ENCODE measurements at places on chromosomes 13 and 19. TPM values are rescaled to one million over a fixed set of nuclear protein-coding genes. Genes with fewer than 3 reads are reported as not detected.

Gene C2CD4C
- 0.77 TPM for polyA plus RNA-seq

DNA sequence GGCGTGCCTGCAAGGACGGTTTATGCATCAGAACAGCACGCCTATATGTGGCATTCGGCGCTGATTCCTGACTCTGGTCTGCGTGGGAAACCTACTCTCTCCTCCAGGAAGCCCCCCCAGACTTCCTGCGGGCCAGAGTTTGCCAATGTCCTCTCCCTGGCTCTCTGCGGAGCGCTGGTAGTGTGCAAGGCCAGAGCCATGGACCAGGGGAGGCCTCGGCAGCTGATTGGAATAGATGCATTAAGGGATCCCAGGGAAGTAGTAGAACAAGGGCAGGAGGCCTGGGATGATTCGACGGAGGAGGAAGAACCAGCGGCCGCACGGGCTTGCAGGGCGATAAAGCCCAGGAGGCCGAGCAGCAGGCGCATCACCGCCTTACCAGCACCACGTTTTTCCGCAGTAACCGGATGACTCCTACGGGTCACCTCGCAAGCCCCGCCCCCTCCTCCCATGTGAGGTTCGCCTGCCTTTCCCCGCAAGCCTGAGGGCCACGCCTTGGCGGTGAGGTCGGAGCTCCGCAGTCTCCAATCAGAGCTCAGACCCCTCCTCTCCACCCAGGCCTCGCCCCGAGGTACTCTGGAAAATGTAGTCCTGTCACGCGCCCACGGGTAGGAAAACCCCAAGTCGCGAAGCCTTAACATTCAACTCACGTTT, 5.0 kb downstream of the CLEC11A start:
- DNase-seq, result peak; percentile 46

Gene CYP4F8
- 1.9 TPM for polyA plus RNA-seq

DNA sequence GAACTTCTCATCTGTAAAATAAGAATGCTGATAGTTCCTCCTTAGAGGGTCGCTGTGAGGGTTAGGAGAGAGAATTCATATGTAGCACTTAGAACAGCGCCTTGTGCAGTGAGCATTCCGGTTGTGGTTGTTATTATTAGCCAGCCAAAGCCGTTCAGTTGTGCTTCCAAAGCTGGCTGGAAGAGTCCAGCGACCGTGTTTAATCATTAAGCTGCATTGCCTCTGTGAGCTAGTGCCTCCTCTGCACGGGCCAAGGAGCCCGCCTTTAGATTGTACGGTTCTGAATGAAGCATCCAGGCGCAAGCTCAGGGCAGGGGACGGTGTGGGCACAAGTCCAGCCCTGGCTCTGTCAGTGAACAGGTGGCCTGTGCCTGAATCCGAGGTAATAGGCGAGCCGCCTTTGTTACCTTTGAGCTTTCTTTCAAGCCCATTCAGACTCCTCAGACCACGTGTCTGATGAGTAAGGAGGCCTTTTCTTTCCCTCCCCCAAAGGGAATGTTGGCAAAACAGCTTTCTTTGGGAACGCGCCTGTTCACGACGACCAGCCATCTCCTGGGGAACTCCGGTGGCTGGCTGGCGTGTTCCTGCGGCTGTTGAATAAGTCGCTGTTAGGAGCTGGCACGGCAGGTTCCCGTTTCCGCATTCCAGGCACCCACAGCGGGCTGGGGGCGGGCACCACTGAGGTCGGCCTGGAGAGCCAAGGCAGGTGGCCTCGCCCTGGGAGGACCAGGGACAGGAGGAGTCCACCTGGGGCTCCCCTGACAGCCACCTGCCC, 25.1 kb downstream of the SIPA1L3 start:
- peak; percentile 40 for DNase-seq

DNA sequence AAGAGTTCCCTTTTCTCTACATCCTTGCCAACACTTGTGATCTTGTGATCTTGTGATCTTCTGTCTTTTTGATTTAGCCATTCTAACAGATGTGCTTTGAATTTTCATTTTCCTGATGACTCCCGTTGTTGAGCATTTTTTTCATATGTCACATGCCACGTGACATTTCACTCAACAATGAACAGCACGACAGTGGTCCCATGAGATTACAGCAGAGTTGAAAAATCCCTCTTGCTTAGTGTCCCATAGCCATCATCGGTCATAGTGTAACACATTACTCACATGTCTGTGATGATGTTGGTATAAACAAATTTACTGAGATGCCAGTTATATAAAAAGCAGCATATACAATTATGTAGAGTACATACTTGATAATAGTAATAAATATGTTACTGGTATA, 256.1 kb upstream of the OBI1 start:
- no peak for DNase-seq

Gene ZIC2
- not detected for polyA plus RNA-seq

DNA sequence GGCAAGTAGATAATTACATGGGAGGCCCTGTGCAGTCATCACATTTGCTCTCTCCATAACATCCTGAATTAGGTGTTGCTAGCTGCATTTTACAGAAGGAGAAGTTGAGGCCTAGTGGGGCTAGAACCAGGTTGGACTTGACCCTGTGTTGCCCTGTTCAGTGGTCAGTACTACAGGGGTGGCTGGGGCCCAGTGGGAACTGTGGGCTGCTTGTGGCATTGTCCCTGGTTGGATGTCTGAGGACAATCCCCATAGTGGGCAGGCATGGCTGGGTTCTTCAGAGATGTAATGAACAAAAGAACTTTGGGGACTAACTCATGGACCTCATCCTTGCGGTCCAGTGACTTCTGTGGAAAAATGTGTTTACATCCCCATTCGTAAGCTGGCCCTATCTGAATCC, 38.9 kb downstream of the MTUS2 start:
- DNase-seq, result no peak

- DNase-seq, result no peak
Measured at GRCh38 chr13:101512650-101513049, 60.2 kb downstream of the ITGBL1 start.

GRCh38 chr13:32476892-32477291, 49.0 kb upstream of the N4BP2L1 start:
- DNase-seq, result no peak

DNA sequence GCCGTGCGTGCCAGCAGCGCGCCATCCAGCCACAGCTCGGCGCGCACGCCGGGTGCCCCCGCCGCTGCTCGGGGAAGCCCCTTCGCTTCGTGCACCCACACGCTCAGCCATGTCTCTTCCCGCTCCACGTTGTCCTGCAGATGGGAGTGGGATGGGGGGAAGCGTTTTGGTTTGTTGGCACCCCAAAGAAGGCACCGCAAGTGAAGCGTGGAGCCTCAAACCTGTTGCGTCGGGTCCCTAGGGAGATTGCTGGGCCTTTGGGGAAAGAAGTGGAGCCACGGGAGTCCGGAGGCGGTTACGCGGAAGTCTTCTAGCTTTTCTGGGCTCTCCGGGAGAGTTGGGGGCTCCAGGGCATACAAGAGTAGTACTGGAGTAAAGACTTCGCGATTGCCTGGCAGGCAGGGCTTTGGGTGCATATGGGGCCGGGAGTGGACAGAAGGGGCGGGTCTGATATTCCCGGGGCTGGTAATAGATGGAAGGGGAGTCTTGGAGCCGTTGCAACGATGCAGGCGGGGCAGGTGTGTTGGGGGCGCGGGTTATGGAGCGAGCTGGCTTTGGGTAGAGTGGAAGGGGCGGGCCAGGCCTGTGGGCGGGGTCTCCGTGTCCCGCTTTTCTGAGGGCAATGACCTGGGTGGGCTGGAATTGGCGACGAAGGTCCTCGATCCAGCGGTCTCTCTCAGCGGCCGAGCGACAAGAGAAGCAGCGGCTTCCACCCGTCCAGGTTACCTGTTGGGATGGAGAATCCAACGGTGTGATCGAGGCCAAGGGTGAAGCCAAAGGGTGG, 6.5 kb downstream of the RASAL3 start:
- no peak for DNase-seq

GRCh38 chr19:28292822-28293500, 920.0 kb downstream of the UQCRFS1 start:
- no peak for DNase-seq

- no peak for DNase-seq
Measured at GRCh38 chr19:7450243-7451223, 38.3 kb downstream of the PEX11G start.

Gene ANGPTL4
- 14.6 TPM for polyA plus RNA-seq

DNA sequence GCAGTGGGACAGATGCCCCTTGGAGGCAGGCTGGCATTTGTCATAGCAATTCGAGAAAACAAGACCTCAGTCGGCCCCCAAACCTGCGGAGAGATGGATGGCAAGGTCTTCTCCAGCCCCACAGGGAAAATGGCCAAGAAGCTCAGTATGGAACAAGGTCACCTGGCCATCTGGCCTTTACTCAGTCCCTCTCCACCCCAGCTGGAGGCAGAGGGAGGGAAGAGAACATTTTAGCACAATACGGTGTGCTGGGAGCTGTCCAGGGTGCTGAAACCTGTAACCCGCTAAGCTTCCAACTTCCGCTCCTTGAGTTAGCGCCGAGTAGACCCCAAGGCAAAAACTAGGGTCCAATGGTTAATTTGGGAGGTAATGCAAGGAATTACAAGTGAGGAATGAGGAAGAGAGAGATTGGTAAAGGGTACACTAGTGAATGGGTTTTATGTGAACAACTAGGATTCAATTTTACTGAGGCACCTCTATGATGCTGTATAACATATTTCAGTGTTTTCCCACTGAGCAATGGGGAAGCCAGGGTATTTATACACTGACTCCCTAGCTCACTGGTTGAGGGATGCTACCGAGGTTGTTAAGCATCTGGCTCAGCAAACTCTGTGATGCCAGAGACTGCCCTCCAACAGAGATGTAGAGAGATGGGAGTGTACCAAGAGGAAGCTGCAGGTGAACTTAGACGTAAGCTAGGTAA, 64.3 kb downstream of the CACNA1A start:
- DNase-seq, result peak; percentile 20

DNA sequence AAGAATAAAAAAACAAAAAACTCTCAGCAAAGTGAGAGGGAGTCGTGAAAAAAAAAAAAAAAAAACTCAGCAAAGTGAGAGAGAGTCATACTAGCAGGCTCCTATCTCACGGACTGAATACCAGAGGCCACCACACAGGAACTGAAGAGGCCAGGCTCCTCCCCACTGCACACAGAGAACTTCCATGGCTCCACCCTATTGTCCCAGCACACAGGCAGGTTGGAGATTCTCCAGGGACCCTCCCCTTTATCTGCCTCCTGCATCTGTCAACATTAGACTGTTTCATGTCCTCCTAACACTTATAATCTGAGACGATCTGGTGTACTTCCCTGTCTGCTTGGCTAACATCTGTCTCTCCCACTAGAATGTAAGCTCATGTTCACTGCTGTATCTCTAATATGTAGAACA, 37.0 kb upstream of the FARP1 start:
- DNase-seq, result no peak

GRCh38 chr13:105952233-105952972, 583.1 kb downstream of the EFNB2 start:
- DNase-seq, result no peak
